ENCODE measurements at places on chromosomes 16 and 17.

GRCh38 chr16:35873472-35873871 is 2414.1 kb downstream of the TP53TG3F start:
- no peak for DNase-seq

GRCh38 chr16:89596061-89596689 is 17.3 kb upstream of the DPEP1 start:
- no peak for DNase-seq

DNA sequence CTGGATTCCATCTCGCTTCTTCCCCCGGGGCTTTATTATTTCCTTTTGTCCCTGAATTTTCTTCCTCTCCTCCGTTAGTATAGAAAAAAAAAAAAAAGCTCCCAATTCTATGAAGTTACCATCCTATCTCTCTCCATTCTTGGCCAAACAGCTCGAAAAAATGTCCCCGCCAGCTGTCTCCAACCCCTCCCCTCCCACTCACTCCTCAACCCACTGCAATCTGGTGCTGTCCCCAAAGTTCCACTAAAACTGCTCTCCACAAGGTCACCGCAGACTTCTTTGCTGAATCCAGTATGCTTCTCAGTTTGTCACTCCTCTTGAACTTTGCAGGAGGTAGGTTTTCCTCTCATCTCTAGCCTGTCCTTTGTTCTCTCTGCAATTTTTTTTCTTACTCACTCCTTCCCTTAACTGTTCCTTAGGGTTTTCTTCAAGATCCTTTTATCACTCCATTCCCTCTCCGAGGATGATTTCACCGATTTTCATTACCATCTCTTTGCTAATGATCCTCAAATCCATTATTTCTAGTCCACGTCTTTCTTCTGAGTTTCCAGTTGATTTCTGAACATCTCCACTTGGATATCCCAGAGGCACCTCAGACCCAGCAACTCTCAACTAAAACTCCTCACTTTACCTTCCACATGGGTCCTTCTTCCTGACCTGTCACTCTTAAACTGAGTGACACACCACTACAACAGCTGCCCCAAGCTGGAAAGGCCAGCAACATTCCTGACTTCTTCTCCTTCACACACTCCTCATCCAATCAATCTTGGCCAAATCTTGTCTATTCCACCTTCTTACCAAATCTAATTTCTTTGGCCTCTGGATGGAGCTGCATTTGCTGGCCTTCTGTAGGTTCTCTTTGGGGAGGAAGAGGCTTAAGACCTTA is 1.5 kb upstream of the SUMO2 start:
- no peak for DNase-seq

DNA sequence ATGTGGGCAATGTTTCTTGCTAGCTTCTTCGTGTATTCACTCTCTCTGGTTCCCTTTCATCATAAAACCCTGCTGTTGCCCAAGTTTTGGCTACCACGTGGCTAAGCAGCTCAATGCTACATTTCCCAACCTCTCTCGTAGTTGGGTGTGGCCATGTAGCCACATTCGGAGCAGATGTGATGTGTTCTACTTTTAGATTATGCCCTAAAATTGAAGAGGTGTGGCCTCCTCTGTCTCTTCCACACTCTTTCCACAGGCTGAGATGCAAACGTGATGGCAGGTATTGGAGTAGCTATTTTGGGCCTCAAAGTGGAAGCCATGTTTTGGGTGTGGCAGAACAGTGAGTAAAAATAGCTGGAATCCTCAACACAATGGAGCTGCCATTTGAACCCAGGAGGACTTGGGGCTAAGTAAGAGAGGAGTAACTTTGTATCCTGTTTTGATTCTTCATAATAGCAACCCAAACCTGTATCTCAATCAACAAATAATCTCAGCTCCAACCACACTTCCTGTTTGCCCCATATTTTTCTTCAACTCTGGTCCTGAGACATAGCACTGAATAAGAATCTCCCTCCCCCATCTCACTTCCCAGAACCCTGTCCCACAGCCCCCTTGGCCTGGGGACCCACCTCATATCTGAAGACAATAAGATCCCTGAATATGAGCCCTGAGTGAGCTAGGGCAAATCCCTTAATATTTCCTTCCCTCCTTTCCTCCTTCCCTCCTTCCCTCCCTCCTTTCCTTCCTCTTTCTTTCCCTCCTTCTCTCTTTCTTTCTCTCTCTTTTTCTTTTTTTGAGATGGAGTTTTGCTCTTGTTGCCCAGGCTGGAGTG is 4.0 kb downstream of the NUPR1 start:
- DNase-seq: no peak

- peak; percentile 15 for DNase-seq
These were observed 3.3 kb downstream of the POLR3E start for GRCh38 chr16:22300427-22301071.

GRCh38 chr17:77356690-77357201 is 216.0 kb downstream of the SEC14L1 start:
- DNase-seq: no peak

GRCh38 chr16:4937782-4938682 is 1.1 kb upstream of the PPL start:
- DNase-seq: no peak

DNA sequence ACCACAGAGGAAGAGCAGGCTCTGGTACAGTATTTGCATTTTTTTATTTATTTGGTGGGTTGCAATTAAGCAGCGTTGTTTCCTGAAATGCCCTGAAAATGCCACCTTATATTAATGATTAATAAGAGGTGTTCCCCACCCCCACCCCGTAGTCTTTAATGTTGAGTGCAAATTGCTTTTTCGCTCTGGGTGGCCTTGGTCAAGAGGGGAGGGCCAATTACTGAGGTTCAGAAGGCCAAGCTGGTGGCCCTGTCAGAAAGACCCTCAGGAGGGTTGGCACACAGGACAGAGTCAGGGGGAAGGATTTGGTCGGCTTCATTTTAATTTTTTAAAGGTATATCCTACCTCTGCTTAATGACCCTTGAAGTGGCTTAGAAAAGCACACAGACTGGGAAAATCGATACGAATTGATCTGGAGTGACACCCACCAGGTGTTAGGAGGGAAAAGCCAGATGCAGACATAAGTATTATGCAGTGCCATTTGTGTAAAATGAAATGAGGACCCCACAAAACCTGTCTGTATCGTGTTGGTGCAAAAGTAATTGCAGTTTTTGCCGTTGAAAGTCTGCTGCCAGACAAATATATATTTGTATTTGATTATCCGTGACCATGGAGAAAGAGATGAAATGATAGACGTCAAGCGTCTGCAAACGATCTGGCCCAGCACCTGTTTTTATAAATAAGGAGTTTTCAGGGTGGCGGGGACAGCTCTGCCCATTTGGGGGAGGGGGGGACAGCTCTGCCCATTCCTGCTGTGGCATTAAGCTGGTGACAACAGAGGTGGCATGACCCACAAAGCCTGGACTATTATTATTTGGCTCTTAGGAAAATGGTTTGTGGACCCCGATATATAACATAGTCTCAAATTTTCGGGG is 143.8 kb upstream of the PLCG2 start:
- DNase-seq: no peak

DNA sequence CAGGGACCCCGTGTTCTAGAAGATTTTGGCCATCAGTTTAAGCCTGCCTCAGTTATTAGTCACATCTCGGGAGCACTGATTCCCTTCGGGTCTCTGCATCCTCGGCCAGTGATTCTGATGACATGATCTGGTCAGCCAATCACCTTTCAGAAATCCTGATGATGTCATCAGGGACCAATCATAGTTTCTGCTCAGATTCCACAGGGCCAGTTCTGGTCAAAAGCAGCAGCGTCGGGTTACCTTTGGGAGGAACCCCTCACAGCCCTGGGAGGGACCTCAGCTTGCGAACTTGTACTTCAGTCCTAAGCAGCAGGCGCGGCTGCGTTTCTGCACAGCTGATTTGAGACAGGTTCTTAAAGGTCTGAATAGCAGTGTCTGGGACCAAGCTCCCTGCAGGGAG is 13.9 kb downstream of the KDM8 start:
- no peak for DNase-seq

DNA sequence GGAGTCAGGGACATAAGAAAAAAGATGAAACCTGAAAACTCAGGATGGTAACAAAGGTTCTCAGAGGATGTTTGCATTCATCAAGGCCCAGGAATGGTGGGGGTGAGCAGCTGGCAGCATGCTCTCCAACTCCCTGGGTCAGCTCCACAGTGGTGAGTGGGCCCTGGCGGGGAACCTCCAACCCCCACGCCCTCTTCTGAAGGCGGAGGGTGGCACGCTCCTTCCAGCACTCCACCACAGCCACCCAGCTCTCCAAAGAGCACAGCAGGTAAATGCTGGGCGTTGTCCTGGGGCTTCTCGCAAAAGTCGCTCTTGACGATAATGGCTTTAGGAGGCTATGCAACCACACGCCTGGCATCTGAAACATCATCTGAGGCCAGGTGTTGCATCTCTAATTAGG is 173.8 kb downstream of the C16orf78 start:
- DNase-seq: no peak

DNA sequence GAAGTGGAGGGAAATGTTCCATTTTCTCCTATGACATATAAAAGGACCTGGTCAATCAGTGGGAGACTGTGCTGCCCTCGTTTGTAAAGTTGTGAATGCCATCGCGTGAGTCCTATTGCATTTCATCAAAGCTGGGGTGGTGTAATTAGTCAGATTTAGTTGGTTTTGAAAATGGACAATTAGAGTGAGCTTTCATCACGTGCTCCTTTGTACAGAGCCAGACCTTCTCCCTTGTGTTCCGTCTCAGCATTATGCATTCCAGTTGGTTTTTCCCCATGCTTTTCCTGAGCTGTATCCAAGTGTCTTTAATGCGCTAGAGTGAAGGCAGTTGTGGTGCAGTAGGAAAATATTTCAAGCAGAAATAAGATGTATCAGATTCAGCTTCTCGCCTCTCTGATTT is 10.4 kb downstream of the SEC14L1 start:
- no peak for DNase-seq

- DNase-seq: no peak
These were observed 24.2 kb upstream of the MPRIP start for GRCh38 chr17:17018021-17018441.

- DNase-seq: no peak
These were observed 22.4 kb upstream of the SEC14L1 start for GRCh38 chr17:77118251-77118928.

DNA sequence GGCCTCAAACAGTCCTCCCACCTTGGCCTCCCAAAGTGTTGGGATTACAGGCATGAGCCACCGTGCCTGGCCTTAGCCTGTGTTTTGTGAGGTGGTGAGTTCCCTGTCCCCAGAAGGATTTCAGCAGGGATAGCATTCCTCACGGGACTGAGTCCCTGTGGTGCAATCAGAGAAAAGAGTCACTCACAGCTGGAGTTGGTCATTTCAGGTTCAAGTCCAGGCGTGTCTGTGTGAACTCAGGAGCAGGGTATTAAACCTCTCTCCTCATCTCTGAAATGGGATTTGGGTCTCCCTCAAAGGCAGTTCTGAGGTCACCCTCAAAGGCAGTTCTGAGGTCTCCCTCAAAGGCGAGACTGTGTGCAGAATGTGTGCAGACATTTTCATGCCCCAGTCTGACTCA is 28.6 kb downstream of the NPTX1 start:
- DNase-seq: no peak

GRCh38 chr16:9741776-9742175 is 440.5 kb downstream of the GRIN2A start:
- no peak for DNase-seq

DNA sequence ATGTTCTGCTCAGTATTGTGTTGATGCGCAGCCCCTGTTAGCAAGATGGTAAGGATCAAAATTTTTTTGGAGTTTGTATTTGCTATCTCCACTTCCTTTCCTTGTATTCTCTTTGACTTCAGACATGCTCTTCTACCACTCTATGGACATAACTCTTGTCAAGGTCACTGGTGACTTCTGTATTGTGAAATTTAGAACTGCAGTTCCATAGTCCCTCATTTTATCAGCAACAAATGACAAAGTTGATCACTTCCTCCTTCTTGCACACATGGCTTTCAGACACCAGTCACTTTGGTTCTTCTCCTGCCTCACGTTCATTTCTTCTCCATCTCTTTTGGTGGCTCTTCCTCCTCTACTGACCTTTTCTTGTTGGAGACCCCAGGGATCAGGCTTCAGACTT is 21.1 kb downstream of the COX11 start:
- no peak for DNase-seq

DNA sequence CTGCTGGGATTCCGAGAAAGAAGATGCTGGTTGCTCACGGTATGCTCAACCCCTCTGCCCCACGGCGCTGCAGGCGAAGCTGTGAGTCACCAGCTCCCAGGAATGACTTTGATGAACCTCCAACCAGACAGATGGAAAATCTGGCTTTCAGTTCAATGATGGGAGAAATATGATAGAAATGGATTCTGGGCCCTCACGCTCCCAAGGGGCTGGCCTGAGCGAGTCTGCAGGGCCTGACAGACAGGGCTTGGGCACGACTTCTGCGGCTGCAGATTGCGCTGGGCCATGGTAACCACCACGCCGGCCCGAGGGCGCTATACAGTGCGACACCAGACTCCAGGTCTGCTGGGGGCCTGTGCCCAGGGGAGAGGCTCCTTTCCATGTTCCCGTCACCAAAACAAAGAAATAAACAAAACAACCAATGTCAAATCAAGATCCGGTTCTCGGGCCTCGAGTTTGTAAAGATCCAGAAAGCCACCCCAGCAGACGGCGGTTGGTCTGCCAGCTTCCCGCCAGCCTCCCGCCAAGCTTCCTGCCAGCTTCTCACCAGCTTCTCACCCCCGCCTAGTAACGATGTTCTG is 11.1 kb upstream of the ABR start:
- DNase-seq: no peak

DNA sequence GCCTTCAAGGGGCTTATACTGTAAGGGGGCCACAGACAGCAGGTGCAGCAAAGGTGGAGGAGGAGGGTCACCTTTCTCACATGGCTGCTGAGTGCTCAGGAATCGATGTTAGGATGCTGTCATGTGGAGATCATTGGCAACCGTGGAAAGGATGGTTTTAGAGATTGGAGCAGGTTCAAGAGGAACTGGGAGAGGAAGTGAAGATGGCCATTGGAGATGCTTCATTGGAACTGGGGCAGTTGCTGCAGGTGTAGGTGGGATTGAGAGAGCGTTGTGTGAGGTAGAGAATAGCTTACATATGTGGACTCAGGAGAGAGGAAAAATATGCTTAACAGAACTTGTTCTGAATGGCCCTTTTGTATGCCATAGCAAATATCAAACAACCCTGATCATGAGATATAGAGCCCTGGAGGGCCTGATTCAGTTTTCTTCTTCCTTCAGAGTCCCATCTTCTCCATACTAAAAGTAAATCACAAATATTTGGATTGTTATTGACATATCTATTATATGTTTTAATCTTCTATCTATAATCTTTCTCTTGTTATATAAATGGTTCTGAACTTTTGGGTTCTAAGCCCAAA is 40.8 kb downstream of the LDHD start:
- DNase-seq: no peak

DNA sequence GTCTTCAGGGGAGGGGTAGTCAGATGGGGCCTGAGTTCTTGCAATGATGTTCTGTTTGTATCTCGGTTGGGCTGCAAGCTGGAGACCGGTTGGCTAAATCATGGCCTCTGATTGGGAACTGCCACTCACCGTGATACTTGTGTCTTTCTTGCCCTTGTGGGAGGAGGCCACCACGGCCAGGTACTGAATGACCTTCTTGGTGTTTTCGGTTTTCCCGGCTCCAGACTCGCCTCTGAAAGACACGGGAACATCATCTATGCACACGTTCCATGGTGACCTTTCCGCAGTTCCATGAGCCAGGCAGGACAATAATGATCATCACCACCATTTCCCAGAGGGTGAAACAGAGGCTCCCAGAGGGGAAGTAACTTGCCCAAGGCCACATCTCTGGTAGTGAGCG is 70.3 kb downstream of the MYH11 start:
- no peak for DNase-seq

All from activated CD4-positive, alpha-beta T cell treated with anti-CD3 and anti-CD28 coated beads for 24 hours (primary cell).